ENCODE measurements at places on chromosomes 6 and 20.

DNA sequence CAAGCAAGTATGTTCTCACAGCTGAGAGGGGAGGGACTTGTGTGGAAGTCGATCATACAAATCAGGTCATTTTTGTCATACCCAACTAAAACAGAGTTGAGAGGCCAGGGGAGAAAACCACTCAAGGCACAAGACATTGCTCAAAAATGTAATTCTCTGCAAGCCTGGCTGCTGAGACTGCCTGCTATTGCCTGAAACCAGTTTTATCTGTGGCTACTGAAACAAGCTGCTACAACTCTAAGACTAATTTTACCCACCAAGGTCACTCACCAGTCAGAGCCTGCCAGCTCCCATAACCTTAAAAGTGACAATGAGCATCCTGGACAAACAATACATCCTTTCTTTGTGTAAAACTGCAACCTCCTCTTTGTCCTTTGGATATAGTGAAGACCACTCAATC, 54.1 kb upstream of the CST7 start:
- no peak for DNase-seq

- DNase-seq: no peak
Observed at GRCh38 chr6:62280099-62280498, 5.9 kb downstream of the KHDRBS2 start.

DNA sequence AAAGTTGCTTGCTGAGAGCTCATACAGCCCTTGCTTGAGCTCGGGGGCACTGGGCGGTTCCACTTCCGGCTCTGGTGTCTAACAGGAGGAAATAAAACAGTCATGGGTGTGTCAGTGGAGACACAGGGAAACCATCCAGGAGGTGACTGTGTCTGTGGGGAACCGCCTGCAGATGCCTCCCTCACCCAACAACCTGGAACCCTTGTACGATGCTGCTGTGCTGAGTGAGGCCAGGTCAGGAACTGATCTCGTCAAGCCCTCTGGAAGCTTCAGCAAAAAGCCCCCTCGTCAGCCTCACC, 15.5 kb downstream of the TXNDC5 start:
- no peak for DNase-seq

DNA sequence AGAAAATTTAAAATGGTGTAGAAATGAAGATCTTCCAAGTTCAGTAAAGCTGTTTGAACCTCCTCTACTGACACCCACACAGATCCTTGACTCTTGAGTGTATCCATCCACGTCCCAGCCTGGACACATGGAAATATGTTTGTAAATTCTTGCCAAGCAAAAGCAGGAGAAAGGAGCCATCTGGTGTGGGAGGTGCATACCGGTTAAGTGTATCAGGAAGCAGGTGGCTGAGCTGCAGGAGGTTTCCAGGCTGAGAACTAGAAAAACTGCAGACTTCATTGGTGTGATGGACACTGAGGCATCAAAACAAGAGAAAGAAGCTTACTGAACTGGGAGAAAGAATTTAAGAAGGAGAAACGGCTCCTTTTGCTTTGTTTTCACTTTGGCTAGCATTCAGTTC, 229.9 kb upstream of the GRIK2 start:
- DNase-seq: no peak

DNA sequence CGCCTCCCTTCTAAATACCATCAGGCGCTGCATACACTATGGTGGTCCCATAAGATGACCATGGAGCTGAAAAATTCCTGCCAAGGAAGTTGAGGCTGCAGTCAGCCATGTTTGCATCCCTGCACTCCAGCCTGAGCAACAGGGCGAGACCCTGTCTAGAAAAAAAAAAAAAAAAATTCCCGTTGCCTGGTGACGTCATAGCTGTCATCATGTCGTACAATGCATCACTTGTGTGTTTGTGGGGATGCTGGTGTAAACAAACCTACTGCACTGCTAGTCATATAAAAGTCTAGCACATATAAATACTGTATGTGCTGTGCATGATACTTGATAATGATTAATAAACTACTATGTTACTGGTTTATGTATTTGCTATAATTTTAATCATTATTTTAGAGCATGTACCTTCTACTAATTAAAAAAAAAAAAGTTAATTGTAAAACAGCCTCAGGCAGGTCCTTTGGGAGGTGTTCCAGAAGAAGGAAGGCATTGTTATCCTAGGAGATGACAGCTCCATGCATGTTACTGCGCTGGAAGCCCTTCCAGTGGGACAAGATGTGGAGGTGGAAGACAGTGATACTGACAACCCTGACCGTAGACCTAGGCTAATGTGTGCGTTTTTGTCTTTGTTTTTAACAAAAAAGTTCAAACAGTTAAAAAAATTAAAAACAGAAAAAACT, 132.6 kb downstream of the BANF2 start:
- DNase-seq: no peak

DNA sequence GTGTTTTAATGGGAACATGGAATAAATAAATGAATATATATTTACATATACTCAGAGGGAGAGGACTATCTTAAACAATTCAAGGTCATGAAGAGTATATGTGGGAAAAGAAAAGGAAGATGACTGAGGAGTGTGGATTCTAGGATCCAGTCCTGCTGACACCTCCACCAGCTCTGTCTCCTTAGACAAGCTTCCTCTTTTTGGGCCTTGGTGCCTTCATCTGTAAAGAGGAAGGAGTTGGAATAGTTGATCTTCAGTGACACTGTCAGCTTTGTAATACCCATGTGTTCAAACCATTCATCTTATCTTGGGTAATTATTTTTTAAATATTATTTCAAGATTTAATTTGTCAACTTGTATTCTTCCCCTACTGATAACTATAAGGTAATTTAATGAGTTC, 338.0 kb downstream of the ADGRB3 start:
- DNase-seq: no peak

- no peak for DNase-seq
Observed at GRCh38 chr6:90803956-90804355, 217.1 kb upstream of the MAP3K7 start.

DNA sequence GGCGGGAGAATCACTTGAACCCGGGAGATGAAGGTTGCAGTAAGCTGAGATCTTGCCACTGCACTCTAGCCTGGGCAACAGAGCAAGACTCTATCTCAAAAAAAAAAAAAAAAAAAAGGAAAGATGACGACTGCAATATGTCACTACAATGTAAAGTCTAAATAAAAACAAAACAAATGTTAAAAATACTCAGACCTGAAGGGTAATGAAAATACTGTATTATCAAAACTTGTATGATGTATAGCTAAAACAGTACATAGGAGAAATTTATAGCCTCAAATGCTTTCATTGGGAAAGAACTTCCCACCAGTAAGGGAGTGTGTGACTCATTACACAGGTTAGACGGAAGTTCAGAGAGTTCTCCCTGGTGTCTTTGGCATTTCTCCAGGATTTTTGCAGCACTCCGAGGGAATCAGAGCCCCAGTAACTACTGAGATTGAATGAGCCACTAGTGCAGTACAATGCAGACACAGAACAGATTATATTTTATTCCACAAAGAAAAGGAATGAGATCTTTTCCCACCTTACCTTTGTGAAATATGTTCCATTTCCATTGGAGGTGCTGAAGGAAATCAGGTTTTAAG, 12.5 kb upstream of the RALGAPB start:
- DNase-seq: no peak

DNA sequence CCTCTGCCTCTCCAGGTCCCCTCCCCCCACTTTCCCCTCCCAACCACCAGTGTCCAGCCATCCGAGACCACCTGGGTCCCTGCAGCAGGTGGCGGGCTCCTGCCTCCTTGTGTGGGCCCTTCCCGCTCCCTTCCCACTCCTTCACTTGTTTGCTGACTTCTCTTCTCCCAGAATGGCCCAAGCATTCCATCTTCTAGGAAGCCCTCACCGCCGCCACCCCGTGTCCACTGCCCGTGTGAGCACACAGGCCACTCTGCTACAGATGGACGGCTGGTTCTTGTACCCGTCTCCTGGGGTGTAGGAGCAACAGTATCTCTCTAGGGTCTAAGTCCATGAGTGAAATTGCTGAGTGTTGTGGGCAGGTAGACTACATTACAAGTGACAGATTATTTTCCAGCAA, 15.0 kb downstream of the BPHL start:
- no peak for DNase-seq

DNA sequence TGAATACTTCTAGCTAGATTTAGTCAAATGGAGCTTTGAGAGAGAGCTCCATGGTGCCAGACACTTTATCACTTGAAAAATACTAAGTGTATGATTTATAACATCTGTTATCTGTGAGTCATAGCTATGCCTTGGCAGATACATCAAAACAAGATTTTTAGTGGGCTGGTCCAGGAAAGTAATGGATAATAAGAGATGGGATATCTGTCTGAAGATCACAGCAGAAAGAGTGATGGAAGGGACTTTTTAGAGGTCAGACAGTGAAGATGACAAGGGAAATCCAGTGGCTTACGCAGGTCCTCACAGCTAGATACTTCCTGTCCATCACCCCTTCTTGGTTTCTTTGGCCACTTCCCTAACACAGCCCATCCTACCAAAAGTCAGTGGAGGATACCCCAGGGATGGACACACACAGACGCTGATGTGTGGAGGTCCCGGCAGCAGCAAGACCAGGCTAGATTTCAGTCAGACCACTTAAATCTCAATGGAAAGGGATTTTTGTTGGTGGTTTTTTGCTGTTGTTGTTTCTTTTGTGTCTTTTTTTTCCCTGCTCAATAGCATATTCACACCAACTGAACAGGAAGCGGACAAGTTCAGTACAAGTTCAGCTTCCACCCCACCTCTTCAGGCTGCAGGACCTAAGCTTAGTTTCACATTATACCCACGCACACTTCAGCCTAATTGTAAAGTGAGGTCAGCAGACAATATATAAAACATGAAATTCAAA, 209.3 kb downstream of the ALDH8A1 start:
- no peak for DNase-seq

DNA sequence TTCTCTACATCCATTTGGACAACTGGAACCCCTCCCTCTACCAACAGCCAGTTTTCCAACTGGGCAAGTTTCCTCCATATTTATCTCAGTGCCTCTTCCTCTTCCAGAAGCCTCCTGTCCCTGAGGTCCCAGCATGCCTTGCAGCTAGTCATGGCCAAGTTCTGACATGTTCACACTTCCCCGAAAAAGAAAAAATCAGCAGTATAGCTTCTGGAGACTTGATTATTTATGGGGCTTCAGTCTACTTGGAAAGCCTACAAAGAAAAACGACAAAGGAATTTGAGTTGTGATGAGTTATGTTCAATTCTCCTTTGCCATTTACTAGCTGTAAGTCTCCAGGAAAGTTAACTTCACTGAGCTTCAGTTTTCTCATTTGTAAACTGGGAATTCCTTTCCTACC, 406.5 kb downstream of the MAFB start:
- no peak for DNase-seq

- no peak for DNase-seq
Observed at GRCh38 chr6:22141241-22141745, 155.5 kb downstream of the PRL start.

DNA sequence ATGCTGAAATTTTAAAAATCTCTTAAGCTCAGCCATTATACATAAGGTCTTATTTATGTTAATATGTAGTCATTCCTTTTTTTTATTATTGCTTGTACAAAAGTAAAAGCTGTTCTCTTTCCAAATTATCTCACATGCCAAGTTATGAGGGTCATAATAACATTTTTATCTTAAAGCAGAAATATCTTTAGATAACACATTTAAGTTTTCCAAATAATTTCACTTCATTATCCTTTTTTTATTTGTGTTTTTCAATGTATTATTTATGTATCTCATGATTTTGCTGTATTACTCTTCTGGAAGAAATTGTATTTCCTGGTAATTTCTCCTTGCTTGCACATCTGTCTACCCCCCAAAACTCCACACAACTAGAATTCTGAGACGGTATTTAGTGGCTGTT, 461.1 kb upstream of the SOX4 start:
- DNase-seq: no peak

- DNase-seq: no peak
Observed at GRCh38 chr20:39259808-39260207, 297.7 kb downstream of the DHX35 start.

GRCh38 chr20:8244637-8245036, 112.6 kb downstream of the PLCB1 start:
- no peak for DNase-seq
